Tibial nerve (tissue), 4 donors: ENCODE measurements at places on chromosomes 2 and 18. TPM values are rescaled to one million over a fixed set of nuclear protein-coding genes. Genes with fewer than 3 reads are reported as not detected.

Gene SCYGR4
- not detected for total RNA-seq

Gene NOL4
- total RNA-seq, result not detected

Gene KCNJ3
- 11.8 TPM for total RNA-seq

Gene NEU2
- not detected for total RNA-seq

Gene MEP1B
- not detected for total RNA-seq

Gene DUSP19
- total RNA-seq, result 3.1 TPM

Gene ST6GAL2
- total RNA-seq, result not detected

Gene GLB1L
- 6.7 TPM for total RNA-seq

Gene POTEC
- total RNA-seq, result not detected

Gene TNFRSF11A
- total RNA-seq, result 10.5 TPM

Gene ZFAND2B
- 58.8 TPM for total RNA-seq

Gene CNTNAP5
- not detected for total RNA-seq

Gene UNC80
- 0.30 TPM for total RNA-seq

Gene CELF4
- not detected for total RNA-seq

Gene ATP6V1C2
- 0.66 TPM for total RNA-seq
